ENCODE measurements at places on chromosomes 6 and 20.

DNA sequence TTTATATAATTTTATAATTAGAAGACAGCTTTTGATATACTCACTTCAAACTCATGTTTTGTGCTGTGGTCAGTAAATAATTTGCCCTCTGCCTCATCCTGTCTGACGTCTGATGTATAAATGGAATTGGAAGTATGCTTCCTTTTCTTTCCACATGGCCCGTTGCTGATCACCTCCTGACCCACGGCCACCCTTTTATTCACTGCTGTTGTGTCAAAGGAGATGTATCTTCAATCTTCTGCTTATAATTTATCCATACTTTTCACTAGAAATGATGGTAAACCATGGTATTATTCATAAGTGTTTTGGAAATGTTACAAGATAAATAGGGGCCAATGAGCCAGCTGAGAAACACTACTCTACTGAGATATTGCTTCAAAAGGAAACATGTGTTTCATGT is 841.8 kb downstream of the PHF3 start:
- DNase-seq: no peak

DNA sequence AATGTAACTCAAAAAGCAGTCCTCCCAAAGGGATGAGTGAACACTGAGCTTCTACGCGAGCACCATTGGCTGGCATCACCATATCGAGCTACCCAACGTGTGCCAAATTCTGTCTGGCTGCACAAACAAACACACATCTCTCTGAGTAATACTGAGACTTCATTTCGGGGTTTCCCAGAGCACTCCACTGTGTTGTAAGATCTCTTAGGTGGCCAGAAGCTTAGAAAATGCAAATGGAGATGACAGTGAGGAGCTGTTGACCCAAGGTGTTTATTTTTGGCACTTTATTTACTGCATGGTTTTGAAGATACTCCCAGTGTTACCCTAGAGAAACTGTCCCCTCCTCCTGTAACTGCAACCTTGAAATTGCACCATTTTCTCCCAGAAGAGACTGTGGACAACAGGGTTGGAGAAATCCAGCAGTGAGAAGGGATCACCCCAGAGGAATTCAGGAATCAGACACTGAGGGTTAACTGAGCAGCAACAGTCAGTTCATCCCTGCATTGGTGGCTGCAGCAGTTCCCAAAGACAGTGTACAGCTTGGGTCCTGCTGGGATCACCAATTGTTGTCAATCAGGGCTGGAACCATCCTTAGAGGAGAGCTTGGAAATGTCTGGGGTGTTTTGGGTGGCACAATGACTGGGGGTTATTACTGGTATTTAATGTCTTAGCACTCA is 1.0 kb upstream of the RIPOR2 start:
- peak; percentile 38 for DNase-seq

- DNase-seq: no peak
Measured at GRCh38 chr20:43925801-43926200, 11.1 kb downstream of the TOX2 start.

GRCh38 chr6:44672841-44673240 is 285.3 kb downstream of the CDC5L start:
- no peak for DNase-seq

- no peak for DNase-seq
Measured at GRCh38 chr6:38110481-38110971, 291.0 kb downstream of the ZFAND3 start.

DNA sequence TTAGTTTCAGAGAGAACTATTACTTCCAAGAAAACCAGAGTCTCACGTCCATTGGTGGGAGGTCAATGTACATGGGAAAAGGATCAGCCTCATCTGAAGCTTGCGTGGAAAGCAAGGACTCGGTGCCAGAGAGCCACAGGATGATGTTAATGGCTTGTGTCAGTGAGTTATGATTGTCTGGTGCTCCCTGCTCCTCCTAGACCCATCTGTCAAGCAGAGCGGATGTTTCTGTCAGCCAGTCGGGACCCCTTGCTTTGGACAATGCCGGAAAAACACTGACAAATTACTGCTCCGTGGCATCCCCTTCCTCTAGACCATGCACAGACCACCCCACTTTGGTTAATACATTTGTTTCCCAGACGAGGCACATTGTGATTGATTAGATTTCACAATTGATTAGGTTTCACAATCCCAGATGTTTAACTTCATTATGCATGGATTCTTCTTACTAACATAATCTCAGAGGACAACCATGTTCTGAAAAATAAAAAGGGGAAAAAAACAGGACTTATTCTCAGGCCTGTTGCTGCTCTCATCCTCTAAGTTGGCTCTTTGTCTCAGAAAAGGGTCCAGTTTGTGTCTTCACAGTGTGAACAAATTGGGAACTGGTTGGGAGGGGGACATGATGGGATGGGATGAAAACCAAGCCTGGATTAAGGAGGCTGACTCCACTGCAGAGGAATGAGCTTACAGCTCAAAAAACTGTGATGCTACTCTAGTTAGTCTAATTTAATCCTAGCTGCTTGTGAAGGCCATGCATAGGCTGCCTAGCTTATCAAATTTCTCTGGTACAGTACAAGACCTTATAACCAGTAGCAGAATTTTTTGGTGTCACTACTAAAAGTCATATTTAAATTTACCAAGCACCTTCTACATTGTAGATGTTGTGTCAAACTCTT is 51.9 kb downstream of the UNC5CL start:
- no peak for DNase-seq

GRCh38 chr6:160312900-160313299 is 35.3 kb upstream of the SLC22A3 start:
- DNase-seq: no peak

DNA sequence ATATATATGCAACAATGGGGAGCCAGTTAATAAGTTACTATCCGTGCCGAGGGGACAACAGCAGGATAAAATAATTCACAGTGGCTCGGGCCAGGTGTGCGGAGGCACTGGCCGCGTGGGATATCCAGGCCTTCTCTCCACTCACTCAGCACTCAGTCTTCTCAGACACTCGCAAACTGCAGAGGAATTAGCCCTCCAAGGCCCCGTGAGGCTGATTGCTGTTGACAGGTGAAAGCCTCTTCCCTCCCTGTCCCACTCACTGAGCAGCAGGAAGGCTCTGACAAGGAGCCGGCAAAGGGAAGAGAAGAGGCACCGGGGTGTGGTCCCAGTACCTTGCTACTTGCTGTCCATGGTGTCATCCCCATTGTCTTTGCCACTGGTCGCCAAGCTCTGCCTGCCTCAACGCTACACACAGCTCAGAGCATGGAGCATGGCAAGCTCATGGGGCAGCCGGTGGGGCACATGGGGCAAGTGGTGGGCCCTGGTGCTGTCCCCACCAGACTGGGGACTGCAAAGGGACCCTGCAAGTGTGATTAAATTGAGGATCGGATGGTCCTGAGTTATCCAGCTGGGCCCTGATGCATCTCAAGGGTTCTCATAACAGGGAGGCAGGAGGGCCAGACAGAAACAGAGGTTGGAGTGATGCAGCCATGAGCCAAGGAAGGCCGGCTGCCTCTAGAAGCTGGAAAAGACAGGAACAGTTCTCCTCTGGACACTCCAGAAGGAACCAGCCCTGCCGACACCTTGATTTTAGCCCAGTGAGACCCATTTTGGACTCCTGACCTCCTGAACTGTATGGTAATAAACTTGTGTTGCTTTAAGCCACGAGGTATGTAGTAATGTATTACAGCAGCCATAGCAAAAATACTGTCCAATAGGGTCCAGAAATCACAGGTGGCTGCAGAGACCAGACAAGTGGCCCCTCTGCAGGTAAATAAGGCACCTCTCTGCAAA is 119.7 kb downstream of the PSMB1 start:
- no peak for DNase-seq

DNA sequence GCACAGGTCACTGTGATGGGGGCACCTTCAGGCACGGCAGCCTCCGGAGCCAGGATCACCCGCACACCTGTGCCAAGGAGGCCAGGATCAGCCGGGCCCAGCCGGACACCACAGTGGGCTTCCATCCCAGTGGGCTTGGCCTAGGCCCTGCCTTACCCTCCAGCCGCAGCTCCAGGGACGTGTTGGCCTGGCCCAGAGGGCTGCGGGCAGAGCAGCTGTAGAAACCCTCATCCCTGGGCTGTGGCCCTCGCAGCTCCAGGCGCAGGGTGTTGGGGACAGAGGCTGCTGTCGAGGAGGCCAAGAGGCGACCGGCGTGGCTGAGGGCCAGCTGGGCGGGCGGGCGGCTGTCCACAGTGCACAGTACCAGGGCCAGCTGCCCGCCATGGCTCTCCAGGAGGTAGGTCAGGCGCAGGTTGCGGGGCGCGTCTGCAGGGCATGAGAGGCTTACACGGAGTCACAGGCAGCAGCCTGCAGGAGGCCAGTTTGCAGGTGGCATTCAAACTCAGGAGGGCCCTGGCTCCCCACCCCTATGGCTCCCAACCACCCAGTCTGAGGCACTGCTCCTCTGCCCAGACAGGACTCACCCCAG is 11.0 kb upstream of the ADAM33 start:
- no peak for DNase-seq

- DNase-seq: no peak
Measured at GRCh38 chr20:9516234-9516871, 2.0 kb downstream of the LAMP5 start.

DNA sequence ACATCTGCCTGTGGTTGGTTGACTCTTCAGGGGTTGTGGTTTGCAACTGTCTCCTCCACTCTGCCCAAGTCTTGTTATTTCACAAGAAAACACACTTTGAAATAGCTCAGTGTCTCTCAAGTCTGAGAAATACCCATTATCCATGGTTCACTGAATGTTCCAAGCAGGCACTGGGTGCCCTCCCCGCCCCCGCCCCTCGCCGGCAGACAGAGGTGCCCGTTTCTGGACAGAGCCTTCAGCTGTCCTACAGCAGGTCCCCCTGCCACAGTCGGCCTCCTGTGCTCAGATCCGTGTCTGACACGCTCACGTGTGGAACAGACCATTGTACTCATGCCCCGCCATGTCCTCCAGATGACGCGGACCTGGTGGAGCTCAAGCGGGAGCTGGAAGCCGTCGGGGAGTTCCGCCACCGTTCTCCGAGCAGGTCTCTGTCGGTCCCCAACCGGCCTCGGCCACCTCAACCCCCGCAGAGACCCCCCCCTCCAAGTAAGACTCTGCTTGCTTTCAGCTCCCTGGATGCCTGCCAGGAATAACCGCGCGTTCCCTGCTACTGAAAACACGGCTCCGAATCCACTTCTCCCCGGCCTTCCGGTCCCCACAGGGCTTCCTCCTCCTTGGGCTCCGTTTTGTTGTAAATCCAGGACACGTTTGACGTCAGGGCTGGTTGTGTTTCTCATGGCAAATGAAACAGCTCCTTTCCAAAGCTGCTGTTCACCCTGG is 81.4 kb downstream of the SERAC1 start:
- no peak for DNase-seq

GRCh38 chr6:46347669-46348068 is 143.6 kb downstream of the RCAN2 start:
- DNase-seq: no peak

GRCh38 chr6:149895048-149895590 is 2.8 kb downstream of the RAET1E start:
- DNase-seq: no peak

- no peak for DNase-seq
Measured at GRCh38 chr6:139748353-139749146, 374.1 kb upstream of the CITED2 start.

- no peak for DNase-seq
Measured at GRCh38 chr20:20199361-20200160, 147.2 kb downstream of the CFAP61 start.

- DNase-seq: no peak
Measured at GRCh38 chr20:46350986-46351267, 42.6 kb upstream of the CDH22 start.

GRCh38 chr6:89597988-89598387 is 40.6 kb downstream of the LYRM2 start:
- DNase-seq: no peak

DNA sequence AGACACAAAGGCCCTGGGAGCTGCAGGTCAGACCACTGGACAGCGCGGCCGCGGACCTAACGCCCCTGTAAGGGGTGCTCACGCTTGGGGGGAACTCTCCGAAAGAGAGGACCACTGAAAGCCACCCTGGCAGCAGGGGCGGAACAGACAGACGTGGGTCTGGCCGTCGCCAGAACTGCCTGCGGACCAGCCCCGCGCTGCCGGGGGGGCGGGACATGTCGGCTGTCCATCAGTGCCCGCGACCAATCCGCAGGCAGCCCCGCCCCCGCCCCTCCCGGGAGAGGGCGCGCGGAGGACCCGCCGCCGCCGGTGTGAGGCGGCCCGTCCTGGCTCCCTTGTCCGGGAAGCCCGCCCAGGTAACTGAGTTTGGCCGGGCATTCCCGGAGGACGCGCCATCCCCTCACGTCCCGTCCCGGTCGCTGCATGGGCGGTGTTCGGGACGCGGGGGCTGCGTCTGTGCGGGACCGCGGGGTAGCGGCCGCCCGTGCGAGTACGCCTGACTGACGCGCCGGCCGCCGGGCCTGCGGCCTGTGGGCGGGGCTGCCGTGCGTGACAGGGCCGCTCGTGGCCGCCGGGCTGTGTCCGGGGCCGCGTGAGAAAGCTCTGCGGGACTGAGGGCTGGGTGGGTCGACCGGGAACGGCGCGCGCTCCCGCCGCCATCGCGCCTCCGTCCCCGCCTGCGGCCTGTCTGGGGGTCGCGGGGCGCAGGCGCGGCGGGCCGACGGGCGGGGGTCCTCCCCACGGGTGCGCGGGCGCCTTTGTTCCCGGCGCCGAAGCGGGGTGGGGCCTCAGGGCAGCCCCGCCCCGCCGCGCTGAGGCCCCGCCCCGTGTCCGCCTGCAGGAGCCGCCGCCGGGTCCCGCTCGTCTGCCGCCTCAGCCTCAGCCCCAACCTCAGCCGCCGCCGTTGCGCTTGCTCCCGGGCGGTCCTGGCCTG is at the start of gene PLCG1:
Gene PLCG1, plus strand, starts transcription at position 864 of the 934 bp plus-strand sequence. CDS start 99 bp downstream, outside the sequence.
- DNase-seq: peak; percentile 75

DNA sequence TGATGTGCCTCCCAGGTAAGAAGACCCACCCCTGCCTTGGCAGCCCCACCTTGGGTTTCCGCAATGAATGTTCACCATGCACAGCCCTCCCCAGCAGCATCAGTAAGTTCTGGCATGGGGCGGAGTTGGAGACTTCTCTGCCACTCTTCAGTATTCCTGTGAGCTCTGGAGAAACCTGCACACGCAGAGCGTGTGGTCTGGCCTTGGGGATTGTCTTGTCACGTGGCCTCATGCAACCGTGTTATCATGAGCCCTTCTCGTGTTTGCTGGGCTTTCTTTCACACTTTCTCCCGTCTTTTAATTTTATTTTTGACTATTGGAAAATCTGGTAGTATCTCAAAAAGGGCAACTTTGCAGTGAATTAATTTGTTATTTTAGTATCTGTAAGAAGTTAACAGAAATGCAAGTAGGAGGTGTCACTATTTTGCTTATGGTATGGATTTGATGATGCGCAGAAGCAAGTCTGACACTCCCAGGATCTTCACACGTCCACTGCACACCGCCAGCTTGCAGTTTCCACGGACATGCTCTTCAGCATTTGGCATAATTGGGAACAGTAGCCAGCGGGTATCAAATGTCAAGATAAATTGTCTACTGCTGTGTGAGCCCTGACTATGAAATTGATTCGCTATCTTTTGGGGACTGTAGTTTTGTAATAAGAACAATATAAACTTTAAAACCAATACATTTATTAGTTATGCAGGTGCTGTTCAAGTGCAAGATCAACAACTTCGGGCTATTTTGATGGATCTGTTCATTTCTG is 463.5 kb downstream of the QKI start:
- DNase-seq: no peak

DNA sequence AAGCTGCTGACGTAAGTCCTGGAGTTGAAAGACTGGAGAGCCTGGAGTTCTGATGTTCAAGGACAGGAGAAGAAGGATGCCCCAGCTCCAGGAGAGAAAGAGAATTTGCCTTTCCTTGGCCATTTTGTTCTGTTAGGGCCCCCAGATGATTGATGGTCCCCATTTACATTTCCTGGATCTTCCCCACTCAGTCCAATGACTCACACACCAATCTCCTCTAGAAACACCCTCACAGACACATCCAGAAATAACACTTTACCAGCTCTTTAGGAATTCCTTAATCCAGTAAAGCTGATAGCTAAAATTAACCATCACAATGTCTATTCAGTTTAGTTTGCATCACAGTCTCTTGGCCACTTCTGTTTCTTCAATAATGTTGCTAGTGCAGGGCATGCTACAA is 260.2 kb upstream of the IRAK1BP1 start:
- DNase-seq: no peak
